T-cell (primary cell): ENCODE measurements at places on chromosomes 7 and 10.

DNA sequence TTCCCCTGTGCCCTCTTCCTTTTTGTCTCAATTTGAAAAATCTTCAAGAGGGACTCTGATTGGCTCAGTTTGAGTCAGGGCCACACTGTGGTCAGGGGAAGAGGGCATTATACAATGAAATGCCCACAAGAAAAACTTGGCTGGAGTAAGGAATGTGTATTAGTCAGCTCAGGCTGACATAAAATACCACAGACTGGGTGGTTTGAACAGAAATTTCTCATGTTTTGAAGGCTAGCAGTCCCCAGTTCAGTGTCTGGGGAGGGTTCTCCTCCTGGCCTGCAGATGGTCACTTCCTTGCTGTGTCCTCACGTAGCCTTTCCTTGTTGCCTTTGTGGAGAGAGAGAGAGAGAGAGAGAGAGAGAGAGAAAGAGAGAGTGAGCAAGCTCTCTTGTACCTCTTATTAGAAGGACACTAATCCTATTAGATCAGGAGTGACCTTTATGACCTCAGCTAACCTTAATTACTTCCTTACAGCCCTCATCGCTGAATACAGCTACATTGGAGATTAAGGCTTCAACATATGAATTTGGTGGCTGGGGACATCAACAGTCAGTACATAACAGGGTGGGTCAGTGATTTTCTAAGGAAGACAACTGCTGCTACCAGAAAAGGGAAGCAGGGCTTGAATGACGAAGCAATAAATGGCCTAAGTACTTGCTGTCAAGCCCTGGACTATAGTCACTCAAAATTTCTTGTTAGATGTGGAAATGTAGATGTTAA, 25.8 kb upstream of the FAM13C start:
- no peak for DNase-seq

DNA sequence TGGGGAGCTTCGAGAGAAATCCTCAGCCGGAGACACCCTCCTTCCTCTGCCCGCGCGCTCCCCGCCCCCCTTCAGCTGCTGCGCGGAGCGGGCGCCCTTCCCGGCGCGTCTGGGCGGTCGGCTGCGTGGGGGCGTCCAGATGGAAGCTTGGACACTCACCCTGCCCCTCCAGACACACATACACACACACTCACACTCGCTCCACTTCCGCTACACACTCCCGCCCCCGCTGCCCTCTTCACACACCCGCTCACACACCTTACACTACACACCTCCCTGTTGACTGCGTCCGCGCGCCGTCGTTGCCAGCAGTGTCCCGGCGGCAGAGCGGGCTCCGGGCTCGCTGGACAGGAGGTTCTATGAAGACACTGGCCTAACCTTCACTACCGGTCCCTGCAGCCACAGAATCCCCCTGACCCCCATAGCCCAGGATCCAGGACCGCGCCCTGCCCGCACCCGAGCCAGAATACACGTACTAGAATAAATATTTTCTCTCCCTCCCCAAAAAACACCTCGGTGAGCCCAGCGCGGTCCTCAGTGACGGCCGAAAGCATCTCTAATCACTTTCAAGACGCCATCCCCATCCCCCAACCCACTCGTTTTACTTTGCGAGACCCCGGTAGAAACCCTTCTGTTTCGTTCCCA, 1.1 kb upstream of the EGR2 start:
- peak; percentile 30 for DNase-seq

DNA sequence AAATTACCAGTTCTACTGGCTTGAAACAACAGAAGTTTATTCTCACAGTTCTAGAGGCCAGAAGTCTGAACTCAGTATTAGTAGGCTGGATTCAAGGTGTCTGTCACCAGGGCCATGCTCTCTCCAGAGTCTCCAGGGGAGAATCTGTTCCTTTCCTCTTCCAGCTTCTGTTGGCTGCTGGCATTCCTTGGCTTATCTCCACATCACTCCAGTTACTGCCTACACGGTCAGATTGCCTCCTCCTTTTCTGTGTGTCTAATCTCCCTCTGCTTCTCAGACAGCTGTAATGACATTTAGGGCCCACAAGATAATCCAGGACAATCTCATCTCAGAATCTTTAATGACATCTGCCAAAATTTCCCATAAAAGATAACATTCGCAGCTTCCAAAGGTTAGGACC, 36.6 kb downstream of the MAPK8 start:
- no peak for DNase-seq

GRCh38 chr7:27946351-27946750, 206.4 kb downstream of the TAX1BP1 start:
- DNase-seq, result no peak

GRCh38 chr10:95791425-95791979, 35.5 kb downstream of the ENTPD1 start:
- no peak for DNase-seq

DNA sequence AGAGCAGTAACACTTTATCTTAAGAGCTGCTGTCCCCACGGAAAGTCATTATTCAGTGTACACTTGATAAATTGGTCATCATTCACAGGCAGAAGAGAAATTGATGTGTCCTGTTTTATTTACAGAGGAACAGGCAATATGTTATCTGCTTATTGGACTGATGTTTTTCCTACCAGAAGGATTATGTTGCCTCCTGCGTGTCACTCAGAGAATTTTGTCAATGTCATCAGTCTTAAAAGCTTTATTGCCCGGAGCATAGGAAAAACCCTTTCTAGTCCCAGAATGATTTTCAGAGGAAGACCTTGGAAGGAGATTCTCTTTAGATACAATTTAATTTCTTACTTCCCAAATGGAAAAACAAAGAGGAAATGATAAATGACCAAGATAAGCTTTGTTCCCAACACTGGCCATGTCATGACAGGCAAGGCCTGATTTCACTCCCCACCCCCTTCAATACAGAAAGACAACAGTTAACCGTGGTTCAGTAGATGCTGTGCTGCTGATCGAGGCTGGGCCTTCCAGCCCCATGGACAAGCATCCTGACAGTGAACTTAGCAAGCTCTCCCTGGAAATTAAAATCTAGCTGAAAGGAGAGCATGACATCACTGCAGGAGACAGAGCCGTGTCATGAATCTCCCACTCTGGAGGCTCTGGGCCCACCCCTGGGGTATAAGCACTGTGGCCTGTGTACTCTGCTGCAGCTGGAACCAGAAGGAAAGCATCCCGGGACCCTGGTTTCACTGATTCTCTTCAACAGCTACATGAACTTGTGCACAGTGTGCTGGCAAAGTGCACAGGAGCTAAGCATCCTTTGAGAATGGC, 118.8 kb upstream of the LYZL2 start:
- no peak for DNase-seq

GRCh38 chr7:5349437-5350173, 66.9 kb downstream of the SLC29A4 start:
- no peak for DNase-seq

- DNase-seq, result no peak
Observed at GRCh38 chr7:111175908-111176441, 85.0 kb downstream of the LRRN3 start.

GRCh38 chr10:75779276-75779675, 347.9 kb downstream of the LRMDA start:
- DNase-seq, result no peak

- no peak for DNase-seq
Observed at GRCh38 chr10:33982995-33983394, 648.5 kb upstream of the NRP1 start.

- DNase-seq, result no peak
Observed at GRCh38 chr7:139099172-139099947, 10.2 kb downstream of the ZC3HAV1 start.

DNA sequence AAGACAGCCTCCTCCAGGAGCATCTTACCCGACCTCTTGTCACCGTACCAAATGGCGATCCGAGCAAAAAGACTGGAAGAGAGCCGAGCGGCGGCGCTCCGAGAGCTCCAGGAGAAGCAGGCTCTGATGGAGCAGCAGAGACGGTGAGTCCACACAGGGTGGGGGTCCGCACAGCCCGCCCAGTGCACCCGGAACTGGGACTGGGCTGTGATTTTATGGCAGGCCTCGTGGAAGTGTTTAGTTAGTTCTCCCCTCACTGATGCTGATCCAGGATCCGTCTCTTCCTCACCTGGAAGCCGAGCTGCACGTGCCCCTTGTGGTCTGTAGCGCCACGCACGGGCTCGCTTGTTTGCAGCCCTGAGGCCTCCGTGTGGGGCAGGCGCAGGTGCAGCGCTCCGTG, 19.6 kb downstream of the LRRC27 start:
- no peak for DNase-seq

GRCh38 chr10:5858811-5859210, 30.9 kb downstream of the ANKRD16 start:
- DNase-seq, result no peak

- no peak for DNase-seq
Observed at GRCh38 chr10:6537770-6538169, 42.3 kb downstream of the PRKCQ start.

DNA sequence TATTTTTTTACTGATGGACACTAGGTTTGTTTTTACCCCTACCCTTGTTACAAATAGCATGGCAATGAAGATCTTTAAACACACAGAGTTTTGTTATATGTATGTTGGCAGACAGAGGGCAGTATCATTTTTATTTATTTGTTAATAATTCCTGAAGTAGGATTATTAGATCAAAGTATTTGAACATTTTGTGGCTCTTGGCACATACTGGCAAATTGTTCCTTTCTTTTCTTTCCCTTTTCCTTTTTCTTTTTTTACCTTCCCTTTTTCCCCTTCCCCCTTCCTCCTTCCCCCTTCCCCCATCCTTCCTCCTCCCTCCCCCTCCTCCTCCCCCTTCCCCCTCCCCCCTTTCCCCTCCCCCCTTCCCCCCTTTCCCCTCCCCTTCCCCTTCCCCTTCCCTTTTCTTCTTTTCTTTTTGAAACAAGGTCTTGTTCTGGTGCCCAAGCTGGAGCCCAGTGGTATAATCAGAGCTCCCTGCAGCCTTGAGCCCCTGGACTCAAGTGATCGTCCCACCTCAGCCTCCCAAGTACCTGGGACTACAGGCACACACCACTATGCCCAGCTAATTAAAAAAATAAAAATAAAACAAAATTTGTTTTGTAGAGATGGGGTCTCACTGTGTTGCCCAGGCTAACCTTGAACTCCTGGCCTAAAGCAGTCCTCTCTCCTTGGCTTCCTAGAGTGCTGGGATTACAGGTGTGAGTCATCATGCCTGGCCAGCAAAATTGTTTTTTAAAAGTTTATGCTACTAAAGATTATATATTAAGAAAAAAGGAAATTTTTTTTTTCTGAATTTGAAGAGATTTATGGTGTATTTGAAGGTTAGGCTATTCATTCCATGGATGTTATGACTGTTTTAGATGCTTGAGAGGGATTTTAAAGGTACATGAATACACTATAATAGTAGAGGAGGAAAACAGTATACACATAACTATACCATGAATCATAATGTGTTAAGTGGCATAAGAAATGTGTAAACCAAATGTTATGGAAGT, 39.3 kb downstream of the SEPTIN7 start:
- DNase-seq, result no peak

DNA sequence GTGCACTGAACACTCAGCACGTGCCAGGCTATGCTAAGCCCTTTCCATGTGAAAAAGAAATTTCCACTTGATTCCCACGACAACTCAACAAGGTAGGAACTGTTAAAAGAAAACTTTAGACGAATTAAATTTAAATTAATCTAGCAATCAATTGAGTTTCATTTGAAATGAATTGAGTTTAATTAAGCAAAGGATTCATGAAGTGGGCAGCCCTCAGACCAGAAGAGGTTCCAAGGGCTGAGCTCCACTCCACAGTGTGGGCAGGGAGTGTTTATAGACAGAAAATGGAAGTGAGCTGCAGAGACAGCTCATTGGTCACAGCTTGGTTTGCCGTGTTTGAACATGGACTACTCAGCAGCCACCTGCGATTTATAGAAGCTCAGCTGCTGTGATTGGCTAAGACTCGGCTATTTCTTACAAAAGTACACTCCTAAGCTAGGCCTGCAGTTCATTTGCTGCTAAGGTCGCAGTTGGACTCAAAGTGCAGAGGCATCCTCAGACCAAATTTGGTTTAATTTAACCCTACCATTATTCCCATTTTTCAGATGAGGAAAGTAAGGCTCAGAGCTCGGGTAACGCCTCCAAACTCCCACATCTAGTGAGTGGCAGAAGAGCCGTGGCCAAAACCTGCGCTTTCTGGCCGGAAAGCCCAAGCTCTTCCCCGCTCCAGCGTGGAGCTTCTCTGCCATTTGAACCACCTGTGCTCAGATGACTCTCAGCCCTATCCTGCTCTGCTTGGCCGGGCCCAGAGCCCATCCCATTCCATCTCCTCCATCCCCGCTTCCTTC, 24.9 kb downstream of the CALML3 start:
- DNase-seq, result no peak

DNA sequence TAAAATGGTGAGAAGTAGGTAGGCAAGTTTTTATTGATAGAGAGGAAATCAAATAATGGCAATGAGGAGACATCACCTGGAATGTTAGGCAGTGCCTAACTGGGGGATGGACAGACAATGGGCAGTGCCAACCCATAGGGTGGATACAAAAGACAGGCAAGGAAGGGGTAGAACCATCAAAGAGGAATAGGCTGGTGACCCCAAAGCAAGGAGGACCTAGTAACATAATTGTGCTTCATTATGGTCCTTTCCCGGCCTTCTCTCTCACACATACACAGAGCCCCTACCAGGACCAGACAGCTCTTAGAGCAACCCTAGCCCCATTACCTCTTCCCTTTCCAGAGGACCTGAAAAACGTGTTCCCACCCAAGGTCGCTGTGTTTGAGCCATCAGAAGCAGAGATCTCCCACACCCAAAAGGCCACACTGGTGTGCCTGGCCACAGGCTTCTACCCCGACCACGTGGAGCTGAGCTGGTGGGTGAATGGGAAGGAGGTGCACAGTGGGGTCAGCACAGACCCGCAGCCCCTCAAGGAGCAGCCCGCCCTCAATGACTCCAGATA, 30.0 kb downstream of the PRSS2 start:
- DNase-seq, result no peak
